Dermis microvascular lymphatic vessel endothelial cell (primary cell): ENCODE measurements at places on chromosomes 5 and 9. TPM values are rescaled to one million over a fixed set of nuclear protein-coding genes. Genes with fewer than 3 reads are reported as not detected.

The IL5 gene
- not detected in 2 replicates for total RNA-seq

The NFX1 gene
- total RNA-seq = 8.6 and 11.1 TPM in 2 replicates

The ASPN gene
- not detected in 2 replicates for total RNA-seq

The NCS1 gene
- total RNA-seq = 9.1 and 12.2 TPM in 2 replicates

The PARP8 gene
- 0.39 and 0.76 TPM in 2 replicates for total RNA-seq

The IFNK gene
- not detected in 2 replicates for total RNA-seq

The LSM11 gene
- total RNA-seq = 6.9 and 7.1 TPM in 2 replicates

The TSLP gene
- total RNA-seq = under 0.01 TPM in 2 replicates

The IRF1 gene
- total RNA-seq = 11.2 and 23.4 TPM in 2 replicates

The WWC1 gene
- total RNA-seq = 0.13 and 0.63 TPM in 2 replicates

The SURF4 gene
- 270 and 365 TPM in 2 replicates for total RNA-seq

The PTAR1 gene
- 35.3 and 52.2 TPM in 2 replicates for total RNA-seq

The BARHL1 gene
- total RNA-seq = not detected in 2 replicates

The TOR2A gene
- 5.3 and 7.6 TPM in 2 replicates for total RNA-seq

DNA sequence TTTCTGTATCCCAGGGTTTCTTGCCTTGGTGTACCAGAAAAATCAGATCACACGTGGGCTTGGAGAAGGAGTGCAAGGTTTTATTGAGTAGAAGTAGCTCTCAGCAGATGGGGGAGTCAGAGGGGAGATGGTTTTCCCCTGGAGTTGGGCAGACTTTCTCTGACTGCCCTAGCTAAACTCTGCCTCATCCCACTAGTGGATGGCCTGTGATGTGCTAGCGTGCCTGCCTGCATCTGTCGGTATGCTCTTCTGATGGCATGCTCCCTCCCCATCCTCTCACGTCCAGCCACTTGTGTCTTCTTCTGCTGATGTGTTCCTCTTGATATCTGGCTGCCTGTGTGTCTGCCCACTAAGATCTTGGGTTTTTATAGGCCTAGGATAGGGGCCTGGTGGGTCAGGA lies 616.1 kb upstream of the RGMB start:
- no peak for DNase-seq

DNA sequence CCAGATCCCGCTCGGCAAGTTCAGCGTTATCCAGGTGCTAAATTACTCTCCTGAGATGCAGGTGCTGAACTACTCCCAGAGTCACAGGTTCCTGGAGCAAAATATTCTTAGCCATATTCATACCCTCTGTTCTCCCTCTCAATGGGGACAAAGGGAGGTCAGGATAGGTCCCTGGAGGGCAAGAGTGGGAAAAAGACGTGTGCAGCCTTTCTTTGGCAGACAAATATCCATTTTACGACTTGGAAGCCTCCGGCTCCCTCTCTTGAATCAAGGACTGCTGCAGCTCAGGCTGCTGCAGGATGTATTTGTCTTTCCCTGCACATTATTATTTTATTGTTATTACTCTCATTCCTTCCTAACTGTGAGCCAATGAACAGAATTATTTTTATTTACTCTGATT lies 590.2 kb downstream of the NR2F1-AS1 start:
- no peak for DNase-seq

- DNase-seq = no peak
Measured at GRCh38 chr5:139390639-139391569, 1.2 kb upstream of the MZB1 start.

GRCh38 chr9:119086590-119086989 lies 282.6 kb downstream of the BRINP1 start:
- no peak for DNase-seq

GRCh38 chr9:127295005-127295404 lies 30.4 kb downstream of the GARNL3 start:
- no peak for DNase-seq

GRCh38 chr5:10528056-10528816 lies 35.6 kb upstream of the ANKRD33B start:
- no peak for DNase-seq

DNA sequence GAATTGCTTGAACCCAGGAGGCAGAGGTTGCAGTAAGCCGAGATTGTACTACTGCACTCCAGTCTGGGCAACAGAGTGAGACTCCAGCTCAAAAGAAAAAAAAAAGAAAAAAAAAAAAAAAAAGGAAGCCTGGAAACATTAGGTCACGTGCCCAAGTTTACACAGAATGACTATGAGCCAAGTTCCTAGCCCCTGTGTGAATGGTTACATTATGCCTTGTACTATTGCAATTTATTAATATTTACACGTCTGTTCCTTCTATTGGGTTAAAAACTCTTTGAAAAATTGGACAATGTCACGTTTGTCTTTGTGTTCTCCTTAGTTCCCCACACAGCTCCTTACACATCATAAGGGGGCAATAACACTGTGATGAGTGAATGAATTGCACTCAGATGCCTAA lies 33.5 kb upstream of the SLC28A3 start:
- no peak for DNase-seq

- DNase-seq = no peak
Measured at GRCh38 chr5:73365990-73366667, 82.4 kb downstream of the FOXD1 start.

GRCh38 chr5:133398646-133399101 lies 213.7 kb downstream of the FSTL4 start:
- DNase-seq = no peak

DNA sequence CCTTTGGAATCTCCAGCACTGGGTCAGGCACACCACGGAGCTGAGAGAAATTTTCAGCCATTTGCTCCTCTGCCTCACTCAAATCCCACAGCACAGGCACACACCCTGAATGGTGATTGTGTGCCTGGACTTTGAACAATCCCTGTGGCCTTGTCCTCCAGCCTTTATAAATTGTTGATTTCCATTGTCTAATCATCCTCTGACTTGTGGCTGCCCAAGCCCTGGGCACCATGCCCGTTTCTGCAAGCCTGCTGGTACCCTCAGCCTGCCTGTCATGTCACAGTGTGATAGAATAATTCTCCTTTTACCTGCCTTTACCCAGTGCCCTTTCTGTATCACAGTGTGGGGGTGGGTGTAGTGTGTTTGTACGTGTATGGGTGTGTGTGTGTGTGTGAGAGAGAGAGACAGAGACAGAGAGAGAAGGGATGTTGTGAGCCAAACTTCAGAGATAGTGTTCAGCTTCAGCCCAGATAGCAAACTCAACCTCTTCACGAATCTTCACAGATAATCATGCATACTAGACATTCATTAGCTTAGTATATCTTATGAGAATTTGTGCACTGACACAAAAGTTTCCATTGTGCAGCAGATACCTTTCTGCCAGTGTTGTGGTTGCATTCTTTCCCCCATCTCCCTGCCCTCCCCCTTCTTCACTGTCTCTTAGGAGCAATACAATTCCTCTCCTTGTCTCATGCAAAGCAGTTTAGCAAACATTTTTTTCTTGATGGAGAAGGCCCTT lies 27.8 kb upstream of the SLC44A1 start:
- no peak for DNase-seq

DNA sequence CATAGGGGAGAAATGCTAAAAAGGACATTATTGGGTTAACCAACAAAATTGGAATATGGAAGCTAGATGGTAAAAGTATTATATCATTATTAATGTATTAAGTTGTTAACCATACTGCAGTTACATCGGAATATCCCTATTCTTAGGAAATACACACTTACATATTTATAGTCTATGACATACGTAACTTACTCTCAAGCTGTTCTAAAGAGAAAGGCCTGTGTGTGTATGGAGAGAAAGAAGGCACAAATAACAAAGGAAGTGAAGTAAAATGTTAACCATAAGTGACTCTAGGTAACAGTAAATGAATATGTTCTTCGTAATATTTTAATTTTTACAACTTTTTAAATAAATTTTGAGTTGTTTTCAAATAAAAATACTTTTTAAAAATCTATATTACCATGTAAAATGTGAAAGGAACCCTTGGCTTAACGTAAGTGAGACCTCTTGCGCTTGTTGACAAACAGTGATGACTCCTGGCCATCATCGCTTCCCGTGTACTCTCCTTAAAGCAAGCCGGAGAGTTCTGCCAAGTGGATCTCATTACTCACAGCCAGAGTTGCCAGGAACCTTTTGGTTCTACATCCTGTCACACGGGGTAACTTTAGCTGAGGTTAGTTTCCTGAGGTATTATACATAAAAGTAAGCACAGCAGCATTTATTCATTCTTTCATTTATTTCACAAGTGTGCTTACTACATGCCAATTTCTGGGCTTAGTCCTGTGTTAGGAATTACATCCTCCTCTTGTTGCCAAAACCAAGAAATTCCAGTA lies 165.4 kb downstream of the EPB41L4A start:
- DNase-seq = peak; percentile 95

GRCh38 chr5:150751096-150751891 lies 7.5 kb downstream of the DCTN4 start:
- DNase-seq = no peak

GRCh38 chr9:111825468-111826145 lies 30.9 kb upstream of the SHOC1 start:
- DNase-seq = no peak

GRCh38 chr9:29213417-29214153 lies 1640.3 kb upstream of the C9orf72 start:
- no peak for DNase-seq

- no peak for DNase-seq
Measured at GRCh38 chr9:90641086-90641485, 1.5 kb downstream of the DIRAS2 start.

DNA sequence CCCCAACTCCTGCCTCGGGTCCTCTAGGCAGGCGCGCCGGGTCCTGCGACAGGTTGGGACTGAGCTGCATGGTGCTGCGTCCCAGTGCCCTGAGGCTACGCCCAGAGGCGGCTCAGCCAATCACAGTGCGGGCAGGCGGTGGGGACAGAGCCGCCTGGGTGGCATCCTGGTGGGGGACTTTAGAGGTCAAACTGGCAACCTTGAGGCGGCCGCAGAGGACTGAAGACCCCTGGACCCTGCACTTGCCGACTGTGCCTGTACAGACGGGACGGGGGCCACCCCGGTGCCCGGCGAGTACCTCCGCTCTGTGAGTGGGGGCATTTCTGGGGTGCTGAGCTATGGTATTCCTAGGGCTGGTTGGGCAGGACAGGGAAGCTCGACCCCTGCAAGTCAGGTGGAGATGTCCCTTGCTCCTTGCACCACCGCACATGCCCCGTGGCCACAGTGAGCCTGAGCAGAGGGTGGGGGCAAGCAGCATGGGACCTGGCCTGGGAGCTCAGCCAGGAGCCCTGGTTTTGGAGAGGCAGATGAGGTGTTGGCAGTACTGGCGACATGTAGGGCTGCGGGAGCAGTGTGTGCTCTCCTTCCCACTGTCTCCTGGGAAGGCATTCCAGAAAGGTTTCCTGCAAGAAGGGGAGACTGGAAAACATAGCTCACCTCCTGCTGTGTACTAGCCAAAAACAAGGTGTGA lies 45.5 kb downstream of the CTSL start:
- DNase-seq = no peak

GRCh38 chr5:71452876-71453275 lies 2.6 kb upstream of the BDP1 start:
- no peak for DNase-seq

- peak; percentile 68 for DNase-seq
Measured at GRCh38 chr5:149434162-149435014, 55.3 kb upstream of the IL17B start.

DNA sequence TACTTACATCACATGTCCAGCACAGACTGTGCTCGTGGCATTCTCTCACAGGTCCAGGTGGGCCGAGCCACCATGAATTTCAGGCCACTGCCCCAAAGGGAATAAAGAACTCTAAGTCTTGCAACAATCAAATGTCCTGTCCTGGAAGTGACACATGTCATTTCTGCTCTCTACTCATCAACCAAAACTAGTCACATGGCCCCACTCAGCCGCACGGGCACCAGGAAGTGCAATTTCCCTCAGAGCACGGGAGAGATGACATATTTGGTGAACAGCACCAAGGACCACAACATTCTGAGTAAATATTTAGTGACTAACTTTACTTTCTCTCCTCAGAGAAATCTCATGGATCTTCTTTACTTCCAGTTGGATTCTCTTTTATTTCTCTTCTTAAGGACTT lies 131.1 kb upstream of the TUT7 start:
- no peak for DNase-seq

DNA sequence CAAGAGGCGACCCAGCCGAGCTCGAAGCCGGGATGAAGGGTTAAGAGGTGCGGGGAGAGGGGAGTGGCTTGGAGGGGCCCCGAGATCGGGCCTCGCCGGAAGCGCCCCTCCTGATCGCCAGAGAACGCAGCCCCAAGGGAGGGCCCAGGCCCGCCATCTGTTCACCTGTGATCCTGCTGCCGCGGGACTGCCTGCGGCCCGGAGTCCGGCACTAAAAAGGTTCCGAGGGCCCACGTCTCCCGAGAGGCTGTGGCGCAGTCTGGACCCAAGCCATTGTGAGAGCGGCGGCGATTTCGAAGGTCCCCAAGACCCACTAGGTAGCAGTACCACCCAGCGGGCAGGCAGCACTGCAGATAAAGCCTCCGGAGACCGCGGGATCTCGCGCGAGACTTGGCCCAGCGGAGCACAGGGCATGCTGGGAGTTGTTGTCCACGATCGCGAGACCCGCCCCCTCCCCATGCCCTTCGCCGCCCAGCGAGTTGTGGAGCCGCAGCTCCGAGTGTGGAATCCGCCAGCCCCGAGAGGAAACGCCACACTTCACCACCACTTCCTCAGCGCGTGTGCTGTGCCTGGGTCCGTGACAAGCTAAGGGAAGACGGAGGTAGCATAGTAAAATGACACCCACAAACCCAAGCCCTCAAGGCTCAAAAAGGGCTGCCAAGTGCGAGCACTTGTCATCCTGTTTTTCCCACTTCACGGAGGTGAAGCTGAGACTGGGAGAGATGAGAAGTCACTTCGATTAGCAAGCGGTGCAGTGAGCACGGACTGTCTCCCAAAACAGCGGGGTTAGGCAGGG lies at the start of gene KIAA1191:
Gene KIAA1191, minus strand, starts transcription at position 328 of the 796 bp plus-strand sequence. CDS start 2,256 bp downstream, outside the sequence.
- peak; percentile 85 for DNase-seq

GRCh38 chr5:133338504-133339355 lies 273.6 kb downstream of the FSTL4 start:
- no peak for DNase-seq

- DNase-seq = no peak
Measured at GRCh38 chr5:108660291-108660690, 87.4 kb upstream of the FER start.

DNA sequence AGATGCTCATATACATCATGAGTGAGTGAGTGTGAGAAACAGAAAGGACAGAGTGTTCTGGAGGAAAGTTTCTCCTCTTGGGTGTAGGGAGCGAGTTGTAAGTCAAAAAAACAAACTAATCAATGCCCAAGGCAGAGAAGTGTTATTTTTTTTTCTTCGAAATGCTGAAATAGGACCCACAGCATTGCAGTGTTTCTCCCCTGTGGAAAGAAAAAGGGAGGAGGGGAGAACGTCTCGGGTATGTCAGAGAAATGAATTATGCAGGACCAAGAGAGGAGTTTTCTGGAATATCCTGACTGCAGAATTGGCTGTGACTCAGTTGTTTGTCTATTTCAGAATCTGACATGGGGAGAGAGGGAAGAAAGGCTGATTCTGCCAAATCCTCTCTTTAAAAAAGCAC lies 337.9 kb upstream of the RFX3 start:
- DNase-seq = no peak
